ENCODE measurements at places on chromosomes 2 and 18.

- no peak for DNase-seq
Observed at GRCh38 chr2:65383541-65384488, 48.6 kb downstream of the SPRED2 start.

- DNase-seq, result no peak
Observed at GRCh38 chr2:179069685-179070084, 19.7 kb upstream of the CCDC141 start.

GRCh38 chr2:145919477-145919876, 1399.6 kb upstream of the ZEB2 start:
- no peak for DNase-seq

GRCh38 chr2:166727095-166727494, 161.2 kb upstream of the XIRP2 start:
- no peak for DNase-seq

DNA sequence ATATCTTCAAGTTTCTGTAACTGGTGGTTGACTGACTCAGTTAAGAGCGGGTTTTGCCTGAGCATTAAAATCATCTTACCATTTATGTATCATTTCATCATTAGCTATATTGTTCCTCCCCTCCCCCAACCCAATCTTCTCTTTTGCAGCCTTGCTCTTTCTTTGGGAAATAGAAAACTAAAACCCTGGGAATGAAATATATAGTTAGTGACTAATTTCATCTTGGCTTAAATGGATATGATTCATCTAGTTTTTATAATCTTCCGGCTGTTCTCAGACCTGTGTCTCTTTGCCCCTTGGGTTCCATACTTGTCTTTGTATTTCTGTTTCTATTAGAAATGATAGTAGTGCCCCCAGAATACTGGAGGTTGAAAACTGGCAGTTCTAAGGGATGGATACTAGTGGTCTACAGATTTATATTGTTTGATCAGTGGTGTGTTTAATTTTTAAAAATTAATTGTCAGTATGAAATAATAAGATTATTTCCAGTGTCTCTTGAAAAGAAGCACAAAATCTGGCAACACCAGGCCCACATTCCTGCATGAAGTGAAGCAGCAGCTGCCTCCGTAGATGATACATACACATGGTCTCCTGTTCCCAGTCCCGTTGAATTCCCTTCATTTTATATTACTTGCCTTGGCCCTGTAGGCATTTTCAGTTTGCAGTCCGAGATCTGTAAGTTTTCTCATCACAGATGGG, 44.5 kb downstream of the PHLPP1 start:
- DNase-seq, result no peak

DNA sequence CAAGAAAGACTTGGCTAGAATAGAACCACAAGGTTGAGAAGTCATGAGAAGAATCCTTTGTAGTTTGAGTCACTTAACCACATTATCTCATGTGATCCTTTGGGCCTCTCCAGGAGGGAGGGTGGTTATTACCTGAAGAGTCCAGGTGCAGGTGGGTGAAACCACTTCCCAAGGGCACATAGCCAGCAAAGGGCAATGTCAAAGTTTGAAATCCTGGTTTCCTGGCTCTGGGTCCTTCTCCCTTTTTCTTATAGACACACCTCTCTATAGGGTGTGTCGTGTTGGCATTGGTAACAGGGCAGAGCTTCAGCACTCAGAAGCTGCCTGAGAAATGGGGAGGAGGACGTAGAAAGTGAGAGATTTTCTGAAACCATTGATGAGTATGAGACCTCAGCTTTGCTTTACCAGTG, 137.9 kb downstream of the MGAT5 start:
- DNase-seq, result no peak

- no peak for DNase-seq
Observed at GRCh38 chr2:236341721-236342120, 77.5 kb upstream of the ASB18 start.

GRCh38 chr2:208025814-208026184, 472 bp upstream of the PLEKHM3 start:
- DNase-seq, result peak; percentile 3

GRCh38 chr2:219887870-219888269, 260.4 kb downstream of the SLC4A3 start:
- no peak for DNase-seq

GRCh38 chr2:240795916-240796510, 24.0 kb downstream of the KIF1A start:
- DNase-seq, result no peak

DNA sequence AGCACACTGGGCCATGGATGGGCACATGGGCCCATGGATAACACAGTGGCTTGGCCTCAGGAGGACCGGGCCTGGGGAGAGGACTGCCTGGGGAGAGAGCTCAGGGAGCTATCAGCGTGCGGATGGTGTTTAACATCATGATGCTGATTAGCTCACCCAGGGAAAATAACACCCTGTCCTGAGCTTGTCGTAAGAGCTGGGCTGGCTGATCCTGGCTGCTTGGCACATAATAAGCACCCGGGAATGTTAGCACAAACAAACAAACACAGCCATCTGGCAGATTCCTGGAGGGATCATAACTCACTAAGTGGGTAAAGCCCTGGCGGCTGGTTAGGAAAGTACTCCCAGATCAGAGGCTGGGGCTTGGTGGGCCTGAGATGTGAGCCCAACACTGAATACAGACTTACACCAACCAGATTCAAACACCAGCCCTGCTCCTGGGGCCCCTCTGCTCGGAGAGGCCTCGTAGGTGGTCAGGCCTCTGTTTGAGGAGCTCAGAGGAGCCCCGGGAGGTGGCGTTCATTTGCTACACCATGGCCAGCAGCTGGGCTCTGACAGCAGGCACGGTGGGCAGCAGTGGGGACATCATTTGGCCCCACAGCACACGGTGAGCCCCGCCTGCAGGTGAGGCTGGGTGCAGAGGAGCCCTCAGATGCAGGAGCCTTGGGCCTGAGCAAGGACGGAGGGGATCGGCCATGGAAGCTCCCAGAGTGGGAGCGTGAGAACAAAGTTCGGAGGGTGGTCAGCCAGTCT, 193.4 kb upstream of the HDAC4 start:
- no peak for DNase-seq

DNA sequence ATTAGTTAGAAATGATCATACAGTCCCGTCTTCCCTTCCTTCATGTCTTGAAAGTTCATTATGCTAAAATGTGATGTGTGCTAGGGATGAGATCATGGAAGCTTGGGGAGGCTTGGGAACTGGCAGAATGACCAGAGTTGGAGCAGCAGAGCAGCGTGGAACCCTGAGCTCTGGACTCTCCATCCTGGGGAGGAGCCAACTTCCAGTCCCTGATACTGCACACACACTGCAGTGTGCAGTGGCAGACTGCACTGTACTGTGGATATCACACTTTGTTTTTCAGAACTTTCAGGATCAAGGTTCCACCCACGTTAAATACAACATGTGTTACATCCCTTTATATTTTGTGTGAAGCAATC, 27.3 kb upstream of the GREB1 start:
- no peak for DNase-seq

DNA sequence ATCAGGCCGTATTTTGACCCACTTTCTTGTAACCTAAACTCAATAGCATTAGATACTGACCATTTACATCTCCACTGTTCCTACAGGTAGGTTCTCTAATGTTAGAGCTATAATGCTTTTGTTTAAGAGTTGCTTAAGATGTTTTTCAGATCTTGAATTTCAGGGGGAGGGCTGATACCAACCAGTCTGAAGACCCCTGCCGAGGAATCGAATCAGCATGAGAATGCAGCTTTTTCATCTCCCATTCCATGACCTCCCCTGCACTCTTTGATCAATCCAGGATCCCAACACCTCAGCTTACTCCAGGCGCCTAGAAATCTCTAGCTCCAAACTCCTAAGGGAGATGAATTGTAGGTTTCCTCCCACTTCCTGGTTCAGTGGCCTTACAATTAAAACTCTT, 120.5 kb upstream of the MC4R start:
- DNase-seq, result no peak

DNA sequence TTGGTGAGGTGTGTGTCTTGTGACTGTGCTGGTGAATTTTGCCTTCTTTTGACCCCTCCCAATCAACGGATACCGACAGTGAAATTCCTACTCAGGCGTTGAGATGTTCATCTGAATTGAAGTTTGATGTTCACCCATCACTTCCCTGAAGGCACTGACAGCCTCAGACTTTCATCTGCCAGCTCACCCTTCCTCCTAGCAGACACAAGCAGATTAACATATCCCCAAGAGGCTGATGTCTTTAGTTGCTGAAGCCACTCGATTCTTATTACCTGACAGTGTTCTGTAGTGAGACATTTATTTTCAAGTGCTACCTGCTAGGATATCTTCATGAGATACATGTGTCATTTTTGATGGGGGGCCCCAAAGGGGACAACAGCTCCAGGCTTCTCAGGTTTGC, 1330.1 kb upstream of the PIK3C3 start:
- DNase-seq, result no peak

DNA sequence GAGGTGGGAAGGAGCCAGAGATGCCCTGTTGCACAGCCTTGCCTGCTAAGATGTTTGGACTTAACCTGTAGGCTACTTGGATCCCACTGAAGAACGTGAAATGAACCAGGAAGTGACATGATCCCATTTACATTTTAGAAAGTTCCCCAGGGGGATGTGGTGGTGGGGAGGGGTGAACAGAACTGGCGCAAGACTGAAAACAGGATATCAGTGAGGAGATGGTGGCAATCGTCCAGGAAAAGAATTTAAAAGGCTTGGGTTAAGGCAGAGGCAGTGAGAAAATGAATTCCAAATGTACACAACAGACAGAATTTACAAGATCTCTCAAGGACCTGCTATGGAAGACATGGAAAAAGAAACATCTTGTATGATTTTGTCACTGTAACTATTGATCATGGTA, 42.3 kb downstream of the SULT1C2 start:
- DNase-seq, result no peak

- DNase-seq, result no peak
Observed at GRCh38 chr2:29806461-29806860, 114.9 kb downstream of the ALK start.

DNA sequence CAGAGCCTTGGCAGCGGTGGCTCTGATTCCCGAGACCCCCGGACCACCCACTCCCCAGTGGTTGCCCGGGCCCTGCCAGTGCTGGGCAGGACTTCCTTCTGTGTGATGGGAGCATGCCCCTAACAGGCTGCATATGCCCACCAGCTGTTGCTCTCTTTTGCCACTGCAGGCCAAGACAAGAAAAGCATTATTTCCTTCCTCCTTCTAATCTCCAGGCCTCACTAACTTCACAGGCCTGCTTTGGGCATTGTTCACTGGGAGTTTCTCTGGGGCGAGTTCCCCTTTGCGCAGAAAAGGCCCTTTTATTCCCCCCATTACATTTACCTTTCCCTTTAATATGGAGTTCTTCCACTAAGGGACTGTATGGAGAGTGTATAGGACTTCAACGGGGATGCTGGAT, 249.1 kb upstream of the SIX2 start:
- no peak for DNase-seq

DNA sequence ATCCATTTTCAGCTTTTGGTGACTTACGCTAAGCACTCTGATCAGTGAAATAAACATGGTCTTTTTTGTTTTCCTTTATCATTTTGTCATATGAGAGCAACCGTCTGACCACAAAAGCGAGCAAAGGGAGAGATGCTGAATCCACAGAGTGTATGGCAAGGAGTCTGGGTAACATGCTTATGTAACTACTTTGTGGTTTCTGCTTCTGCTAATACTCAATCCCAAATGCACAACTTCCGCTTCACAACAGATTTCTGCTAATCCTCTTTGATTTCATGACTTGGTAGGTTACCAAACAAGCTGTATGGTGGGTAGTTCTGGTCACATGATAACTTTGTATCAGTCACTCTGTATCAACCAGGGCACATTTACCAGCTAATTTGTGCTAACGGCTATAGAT, 908.4 kb upstream of the CRIM1 start:
- DNase-seq, result no peak

DNA sequence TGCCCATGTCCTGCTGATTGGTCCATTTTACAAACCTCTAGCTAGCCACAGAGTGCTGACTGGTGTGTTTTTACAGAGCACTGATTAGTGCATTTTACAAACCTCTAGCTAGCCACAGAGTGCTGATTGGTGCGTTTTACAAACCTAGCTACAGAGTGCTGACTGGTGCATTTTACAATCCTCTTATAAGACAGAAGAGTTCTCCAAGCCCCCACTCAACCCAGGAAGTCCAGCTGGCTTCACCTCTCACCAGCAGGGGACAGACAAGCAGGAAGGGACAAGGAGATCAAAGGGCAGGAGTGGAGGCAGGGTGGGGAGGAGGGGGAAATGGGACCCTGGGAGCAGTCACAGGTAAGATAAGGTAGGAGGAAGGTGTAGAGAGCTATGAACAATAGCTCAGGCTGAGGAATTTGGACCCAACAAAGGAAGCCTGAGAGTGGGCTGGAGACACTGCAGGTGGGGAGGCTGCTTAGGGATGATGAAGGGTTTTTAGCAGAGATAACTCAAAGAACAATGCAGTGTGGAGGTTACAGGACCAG, 37.1 kb downstream of the SH2D6 start:
- DNase-seq, result no peak

DNA sequence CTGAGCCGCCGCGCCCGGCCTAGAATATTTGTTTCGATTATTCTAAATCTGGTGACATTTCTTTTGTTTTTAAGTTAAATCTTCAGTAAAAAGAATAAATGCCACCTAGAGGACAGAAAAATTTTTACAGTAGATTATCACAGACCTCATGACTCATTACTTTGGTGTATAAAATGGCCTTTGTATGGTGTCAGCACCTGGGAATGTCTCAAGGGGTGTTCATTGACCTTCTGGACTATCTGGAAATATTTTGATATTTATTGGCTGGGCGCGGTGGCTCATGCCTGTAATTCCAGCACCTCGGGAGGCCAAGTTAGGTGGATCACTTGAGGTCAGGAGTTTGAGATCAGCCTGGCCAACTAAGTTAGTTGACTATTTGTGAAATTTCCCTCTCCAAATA, 30.3 kb upstream of the SLC30A6 start:
- DNase-seq, result no peak

GRCh38 chr18:48022021-48022420, 91.6 kb upstream of the SMAD2 start:
- no peak for DNase-seq

DNA sequence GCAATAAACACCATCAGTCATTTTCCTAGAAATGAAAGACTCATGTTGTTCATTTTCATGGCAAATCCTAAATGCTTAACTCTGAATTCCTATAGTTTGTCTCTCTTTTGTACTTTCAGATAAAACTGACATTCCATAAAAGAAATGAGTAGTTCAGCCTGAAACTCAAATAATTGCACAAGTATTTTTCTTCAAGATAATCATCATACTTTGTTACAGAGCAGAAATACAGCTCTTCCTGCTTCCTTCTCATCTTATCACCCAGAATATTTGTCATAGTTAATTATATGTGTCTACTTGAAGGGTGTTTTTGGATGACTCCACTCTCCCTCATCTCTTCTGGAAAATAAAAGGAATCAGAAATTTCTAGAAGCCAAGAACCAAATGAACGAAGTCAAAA, 141.1 kb downstream of the HNMT start:
- DNase-seq, result no peak

GRCh38 chr2:85717308-85718008, 23.3 kb downstream of the GNLY start:
- DNase-seq, result no peak

GRCh38 chr18:62088156-62088555, 98.7 kb downstream of the PIGN start:
- DNase-seq, result no peak

- DNase-seq, result no peak
Observed at GRCh38 chr2:223044092-223044836, 7.7 kb upstream of the KCNE4 start.

GRCh38 chr2:238564286-238564920, 137.7 kb downstream of the ASB1 start:
- DNase-seq, result no peak
